ENCODE measurements at places on chromosomes 7 and 10.

GRCh38 chr7:41628901-41629300 is 74.0 kb downstream of the INHBA start:
- no peak for DNase-seq

DNA sequence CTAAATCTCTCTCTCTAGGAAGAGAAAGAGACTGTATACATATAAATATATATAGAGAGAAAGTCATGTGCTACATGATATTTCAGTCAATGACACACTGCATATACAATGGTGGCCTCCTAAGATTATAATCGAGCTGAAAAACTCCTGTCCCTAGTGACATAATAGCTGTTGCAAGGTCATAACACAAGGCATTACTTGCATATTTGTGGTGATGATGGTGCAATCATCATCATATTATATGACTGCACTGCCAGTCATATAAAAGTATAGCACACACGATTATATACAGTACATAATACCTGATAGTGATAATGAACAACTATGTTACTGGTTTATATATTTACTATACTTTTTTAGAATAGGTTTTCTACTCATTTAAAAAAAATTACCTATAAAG is 316.7 kb downstream of the FGFR2 start:
- no peak for DNase-seq

DNA sequence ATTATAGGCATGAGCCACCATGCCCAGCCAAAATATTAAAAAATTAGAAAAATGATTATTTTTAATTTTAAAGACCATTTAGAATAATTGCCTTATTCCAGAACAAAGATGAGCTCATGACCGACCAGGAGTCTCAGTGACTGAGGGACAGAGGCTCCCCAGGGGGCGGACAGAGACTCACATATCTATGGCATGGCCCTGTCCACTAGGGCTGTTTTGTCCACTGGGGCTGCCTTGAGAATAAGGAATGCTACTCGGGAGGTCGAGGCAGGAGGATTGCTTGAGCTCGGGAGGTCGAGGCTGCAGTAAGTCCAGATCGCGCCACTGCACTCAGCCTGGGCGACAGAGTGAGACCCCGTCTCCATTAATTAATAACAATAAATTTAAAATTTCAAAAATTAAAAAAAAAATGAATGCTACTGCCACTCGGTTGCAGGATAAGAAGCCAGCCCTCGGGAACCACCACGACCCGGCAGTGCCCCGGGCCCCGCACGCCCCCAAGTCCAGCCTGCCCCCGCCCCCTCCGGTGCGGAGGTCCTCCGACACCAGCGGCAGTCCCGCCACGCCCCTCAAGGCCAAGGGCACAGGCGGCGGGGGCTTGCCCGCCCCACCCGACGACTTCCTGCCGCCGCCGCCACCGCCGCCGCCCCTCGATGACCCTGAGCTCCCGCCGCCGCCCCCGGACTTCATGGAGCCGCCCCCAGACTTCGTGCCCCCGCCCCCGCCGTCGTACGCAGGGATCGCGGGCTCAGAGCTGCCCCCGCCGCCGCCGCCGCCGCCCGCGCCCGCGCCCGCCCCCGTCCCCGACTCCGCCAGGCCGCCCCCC is 128.6 kb downstream of the APBB1IP start:
- no peak for DNase-seq

GRCh38 chr7:158160199-158160598 is 427.4 kb downstream of the PTPRN2 start:
- no peak for DNase-seq
